ENCODE measurements at places on chromosomes 11 and 22.
A peak's percentile ranks its signal among the peaks of the same experiment; 100 is the strongest.

DNA sequence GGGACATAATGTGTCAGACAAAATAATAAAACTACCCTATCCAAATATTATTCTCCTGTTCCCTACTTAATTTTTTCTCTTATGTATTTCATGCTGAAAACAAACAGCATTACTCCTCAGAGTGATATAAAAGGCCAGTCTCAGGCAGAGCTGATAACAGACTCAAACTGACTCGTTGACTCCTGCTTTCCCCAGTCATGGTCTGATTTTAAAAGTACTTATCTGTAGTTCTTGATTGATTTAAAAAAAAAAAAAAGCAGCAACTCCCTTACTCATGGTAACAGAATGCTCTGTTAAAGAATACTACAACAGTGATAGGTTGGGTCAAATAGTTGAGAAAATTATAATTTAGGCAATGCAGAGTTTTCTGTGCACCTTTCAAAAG is 90.3 kb upstream of the BARX2 start:
- DNase-seq, result no peak

DNA sequence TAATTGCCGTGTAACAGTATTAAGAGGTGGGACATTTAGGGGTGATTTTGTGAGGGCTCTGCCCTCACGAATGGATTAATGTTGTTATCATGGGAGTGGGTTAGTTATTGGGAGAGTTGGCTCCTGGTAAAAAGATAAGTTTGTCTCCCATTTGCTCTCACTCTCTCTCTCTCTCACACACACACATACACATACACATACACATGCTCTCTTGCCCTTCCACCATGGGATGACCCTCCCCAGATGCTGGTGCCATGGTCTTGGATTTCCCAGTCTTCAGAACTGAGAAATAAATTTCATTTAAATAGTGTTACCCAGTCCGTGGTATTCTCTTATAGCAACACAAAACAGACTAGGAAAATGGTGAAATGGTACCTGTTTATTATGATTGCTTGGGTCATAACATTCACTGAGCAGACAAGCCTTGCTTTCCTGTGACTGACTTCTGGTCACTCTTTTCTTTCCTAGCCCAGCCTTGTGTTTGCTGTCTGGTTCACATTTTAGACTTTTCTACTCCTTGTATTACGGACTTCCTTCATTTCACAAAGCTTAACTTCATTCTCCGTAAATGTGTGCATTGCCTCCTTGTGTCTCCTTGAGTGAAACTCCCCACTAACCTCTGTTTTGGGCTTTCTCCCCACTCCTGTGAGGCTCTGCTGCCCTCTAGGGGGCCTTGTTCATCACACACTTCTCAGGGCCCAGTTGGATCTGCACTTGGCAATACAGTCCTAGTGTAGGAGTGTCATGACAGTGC is 206.5 kb upstream of the CTSC start:
- DNase-seq, result peak; percentile 85

- no peak for DNase-seq
These were observed 1082.0 kb upstream of the CNTN5 start for GRCh38 chr11:97938789-97939188.

- no peak for DNase-seq
These were observed 564.5 kb upstream of the B3GAT1 start for GRCh38 chr11:134976551-134976950.

- peak; percentile 12 for DNase-seq
These were observed 99.2 kb downstream of the STIM1 start for GRCh38 chr11:3954448-3955298.

DNA sequence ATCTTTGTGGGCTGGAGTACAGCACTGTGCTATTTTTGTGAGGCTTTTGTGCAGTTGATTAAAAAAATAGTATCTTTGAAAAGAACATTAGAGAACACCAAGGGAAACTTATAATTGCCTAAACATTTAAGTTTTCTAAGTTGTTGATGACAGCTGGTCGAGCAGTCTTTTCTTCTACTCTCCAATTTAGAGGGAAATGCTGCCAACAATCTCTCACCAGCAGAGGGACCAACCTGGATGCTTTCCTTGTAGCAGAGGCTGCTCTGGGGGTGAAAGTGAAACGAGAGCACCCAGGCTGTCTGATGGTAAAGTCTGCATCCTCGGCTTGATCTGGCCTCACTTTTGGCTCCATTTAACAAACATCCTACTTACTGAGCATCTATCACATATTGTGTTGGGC is 1286.5 kb upstream of the TENM4 start:
- DNase-seq, result no peak

DNA sequence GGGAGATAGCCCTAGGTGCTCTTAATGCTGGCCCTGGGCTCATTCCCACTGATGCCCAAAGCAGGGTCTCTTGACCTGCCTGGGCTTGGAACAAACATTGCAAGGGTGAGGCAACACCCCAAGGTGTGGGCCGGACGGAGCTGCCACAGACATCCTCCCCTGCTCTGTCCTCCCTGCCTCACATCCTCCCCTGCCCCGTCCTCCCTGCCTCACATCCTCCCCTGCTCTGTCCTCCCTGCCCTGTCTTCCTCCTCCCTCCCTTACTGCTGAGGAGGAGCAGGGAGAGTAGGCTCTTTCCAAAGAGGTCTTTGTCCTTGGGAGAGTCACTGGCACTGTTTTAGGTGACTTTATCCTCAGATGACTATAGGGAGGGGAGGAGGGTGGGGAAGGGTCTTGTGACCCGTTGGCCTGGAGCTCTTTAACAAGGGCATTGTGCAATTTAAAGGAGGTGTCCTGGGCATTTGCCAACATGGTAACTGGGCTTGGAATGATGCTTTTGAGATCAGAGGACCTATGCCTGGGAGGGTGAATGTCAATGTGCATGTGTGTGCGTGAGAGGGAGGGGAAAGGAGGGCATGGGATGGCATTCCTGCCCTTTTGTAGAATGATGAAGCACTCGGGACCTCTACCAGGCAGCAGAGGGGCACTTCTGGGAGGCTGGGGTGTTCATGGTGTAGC is 700 bp downstream of the FAM180B start:
- no peak for DNase-seq

DNA sequence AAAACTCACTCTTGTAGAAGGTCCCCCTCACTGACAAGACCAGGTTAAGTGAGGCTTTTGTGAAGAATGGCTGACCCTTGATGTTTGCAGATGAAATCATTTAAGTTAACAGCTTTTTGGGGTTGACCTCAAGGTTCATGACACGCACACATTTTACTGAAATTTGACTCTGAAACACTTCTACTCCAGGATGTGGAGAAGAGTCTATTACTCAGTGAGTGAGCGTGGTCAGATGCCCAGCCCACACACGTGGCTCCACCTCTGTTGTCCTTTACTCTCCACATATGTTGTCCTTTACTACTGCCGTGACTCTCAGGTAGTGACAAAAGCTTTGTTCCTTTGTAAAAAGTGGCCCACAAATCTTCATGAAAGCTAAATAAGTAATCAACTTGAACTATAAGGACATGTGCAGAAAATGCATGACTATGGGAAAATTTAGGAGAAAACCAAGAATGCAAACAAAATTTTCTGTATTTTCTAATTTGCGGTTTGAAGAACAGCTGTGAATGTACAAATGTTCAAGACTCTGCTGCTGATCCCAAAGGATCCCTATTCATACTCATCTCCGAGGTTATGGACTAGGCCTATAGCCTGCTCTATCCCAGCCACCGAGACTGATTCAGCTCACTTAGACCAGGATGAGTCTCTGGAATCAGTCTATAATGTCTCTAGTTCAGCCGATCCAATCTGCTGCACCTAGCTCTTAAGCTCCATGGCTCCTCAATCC is 22.4 kb downstream of the XRRA1 start:
- DNase-seq, result peak; percentile 7
